CD4-positive, alpha-beta T cell treated with Interleukin-10 for 1 hour (primary cell): ENCODE measurements at places on chromosomes 4 and X.
A peak's percentile ranks its signal among the peaks of the same experiment; 100 is the strongest.

- no peak for DNase-seq
Observed at GRCh38 chr4:73844345-73844744, 7.9 kb downstream of the CXCL6 start.

DNA sequence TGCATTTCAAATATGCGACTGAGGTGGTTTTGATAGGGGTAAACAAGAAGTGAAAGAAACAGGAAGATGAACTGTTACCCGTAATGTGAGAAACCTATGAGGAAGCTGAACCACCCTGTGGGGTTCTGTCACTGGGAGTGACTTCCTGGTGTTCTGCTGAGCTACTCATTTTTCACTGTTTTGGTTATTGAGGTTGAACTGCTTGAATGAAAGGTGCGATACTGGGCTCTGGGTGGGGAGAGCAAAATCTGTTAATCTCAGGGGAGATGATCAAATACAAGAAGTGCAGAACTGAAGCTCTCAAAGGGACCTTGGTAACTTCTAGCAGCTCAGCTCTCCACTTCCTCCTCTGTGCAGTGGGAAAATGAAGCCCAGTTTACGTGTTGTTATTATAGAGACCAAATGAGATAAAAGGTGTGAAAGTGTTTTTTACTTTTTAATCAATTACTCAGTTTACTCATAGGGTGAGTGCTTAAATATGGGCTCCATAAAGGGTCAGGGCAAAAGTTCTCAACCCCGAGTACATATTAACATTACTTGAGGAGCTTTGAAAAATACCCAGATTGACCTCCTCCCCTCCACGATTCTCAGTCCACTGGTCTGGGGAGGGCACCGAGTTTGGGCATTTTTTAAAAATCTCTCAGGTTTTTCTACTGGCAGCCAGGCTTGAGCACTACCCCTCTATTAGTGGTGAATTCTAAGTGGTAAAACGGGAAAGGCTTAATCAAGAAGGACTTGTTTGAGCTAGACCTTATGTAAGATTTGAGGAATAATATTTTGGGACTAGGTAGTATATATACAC, 66.7 kb downstream of the COQ2 start:
- peak; percentile 87 for DNase-seq

DNA sequence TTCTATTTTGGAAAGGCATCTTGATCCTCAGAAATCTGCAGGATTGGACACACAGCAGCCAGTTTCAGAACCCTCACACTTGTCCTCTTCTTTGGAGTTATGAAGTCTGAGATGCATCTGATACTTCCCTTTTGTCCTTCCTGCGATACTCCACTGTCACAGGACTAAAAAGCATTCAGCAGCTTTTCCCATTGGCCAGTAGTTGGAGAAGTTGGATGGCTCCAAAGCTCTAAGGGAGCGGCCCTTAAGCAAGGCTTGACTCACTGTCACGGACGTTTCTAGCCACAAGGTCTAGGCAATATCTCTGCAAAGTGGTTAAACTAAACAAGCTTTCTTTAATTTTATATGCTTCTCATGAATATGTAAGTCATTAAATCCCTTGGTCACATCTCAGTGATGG, 417.0 kb downstream of the AFF2 start:
- DNase-seq: no peak

DNA sequence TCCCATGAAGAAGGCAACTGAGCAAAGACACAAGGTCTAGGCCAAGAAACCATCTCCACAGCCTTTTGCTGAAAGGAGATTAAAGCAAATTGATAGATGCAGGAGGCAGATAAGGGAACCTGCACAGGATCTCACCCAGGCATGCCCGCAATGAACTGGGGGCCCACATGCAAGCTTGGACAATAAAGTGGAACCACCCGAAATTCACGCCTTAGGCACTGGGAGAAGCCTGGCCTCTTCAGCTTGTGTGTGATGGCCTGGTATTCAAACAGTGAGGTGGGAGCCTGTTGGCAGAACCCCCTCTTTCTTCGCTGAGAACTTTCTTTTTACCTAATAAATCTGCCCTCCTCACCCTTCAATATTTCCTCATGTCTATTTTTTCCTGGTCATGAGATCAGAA, 213.2 kb downstream of the NR3C2 start:
- DNase-seq: no peak

- DNase-seq: no peak
Observed at GRCh38 chr4:79294064-79294463, 31.8 kb downstream of the NAA11 start.

DNA sequence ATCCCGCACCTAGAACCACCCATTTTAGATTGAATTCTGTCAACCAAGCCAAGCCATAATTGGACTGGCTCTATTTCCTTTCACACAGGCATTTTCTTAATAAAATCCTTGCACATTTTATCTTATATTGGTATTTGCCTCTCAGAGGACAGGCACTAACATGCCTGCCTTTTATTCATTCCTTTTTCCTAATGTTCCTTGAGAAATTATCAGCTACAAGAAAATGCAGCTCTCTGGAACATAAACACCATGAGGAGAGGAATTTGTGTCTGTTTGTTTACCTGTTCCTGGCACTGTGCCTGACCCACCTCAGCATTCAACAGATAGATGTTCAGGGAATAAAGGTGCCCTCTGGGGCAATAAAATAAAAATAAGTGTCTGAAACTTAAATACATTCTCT, 116.2 kb downstream of the PDHA2 start:
- DNase-seq: no peak

DNA sequence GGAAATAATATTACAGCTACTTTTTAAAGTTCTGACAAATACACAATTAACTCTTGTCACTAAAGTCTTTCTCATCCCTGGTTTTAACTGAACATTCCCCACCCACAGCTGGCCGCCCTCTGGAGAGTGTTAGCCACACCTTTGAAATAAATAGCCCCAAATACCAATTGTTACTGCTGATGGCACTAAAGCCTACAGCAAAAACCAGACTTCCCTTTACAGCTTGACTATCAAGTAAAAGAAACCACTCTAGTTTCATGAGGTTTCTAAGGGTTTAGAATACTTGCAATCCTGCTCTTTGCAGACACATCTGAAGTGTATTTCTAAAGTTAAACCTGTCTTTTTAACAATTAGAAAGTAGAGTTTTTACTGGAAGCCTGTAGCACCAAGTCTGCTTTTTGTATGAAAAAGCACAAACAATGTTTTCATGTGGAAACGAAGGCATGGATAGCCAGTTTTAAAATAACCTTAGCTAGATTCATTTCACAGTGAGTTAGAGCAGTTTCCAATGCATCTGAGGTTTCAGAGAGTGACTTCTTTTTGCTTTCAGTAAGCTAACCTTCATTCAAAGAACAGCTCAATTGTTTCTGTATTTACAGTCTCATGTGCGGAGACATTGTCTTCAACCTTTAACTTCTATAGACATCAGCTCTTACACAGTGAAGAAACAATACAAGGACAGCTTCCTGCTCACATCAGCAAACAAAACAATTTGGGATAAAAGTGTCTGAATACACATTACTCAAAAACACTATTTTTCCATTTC, 164.8 kb upstream of the VEGFC start:
- no peak for DNase-seq

GRCh38 chrX:119784747-119785446, 6.5 kb downstream of the RPL39 start:
- DNase-seq: peak; percentile 60

GRCh38 chrX:133676344-133677122, 261.2 kb upstream of the GPC4 start:
- no peak for DNase-seq

DNA sequence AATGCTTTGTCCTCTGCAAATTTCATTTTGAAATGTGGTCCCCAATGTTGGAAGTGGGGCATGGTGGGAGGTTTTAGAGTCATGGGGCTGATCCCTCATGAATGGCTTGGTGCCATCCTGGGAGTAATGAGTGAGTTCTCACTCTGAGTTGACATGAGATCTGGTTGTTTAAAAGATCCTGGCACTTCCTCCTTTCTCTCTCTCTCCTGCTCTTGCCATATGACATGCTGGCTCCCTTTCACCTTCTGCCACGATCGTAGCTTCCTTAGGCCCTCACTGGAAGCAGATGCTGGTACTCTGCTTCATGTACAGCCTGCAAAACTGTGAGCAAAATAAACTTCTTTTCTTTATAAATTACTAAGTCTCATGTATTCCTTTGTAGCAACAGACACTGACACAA, 262.0 kb downstream of the IL15 start:
- no peak for DNase-seq

DNA sequence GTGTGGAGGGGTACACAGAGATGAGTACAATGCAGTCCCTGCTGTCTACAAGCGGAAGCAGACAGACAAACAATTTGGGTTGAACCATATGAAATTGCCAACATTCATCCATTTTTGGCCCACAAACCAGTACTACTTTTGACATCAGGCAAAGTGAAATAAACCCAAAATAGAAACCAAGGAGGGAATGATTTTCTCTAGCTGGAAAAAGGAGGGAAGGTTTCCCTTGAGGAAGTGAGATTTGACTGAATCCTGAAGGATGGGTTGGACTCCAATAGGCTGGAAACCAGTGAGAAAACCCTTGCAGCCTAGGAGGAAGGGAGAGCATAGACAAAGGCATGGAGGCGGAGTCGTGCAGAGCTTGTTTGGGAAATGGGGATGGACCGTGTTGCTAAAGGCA, 63.5 kb upstream of the PJA1 start:
- DNase-seq: no peak

DNA sequence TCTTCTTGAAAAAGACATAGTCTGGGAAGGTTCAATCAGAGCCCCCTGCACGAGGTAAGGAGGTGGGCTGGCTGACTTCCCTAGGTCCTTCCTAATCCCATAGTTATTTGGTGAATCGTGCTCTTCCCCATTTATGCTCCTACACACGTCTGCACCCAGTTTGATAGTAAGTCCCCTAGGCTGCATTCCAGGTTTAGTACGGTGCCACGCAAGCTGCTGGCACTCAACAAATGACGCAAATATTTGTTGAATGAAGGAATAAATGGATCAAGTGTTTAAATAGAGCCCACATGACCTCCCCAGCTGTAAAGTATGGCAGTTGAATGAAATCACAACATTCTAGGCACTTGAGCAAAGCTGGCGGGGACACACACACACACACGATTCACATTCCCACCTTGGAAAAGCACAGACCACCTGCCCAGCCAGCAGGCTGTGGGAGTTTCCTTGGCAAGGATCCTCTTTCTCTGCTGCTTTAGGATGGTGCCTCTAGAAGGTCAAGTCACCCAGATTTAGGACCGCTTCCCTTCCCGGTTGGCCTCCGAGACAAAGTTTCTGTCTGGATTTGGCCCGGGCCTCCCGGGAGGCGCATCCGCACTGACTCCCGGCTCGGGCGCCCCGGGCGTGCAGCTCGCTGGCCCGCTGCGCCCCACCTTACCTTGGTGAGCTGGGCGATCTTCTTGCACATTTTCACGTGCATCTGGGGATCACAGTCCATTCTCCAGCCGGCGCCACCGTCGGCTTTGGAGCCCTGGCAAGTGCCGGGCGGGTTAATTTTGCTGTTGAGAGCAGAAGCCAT, 721 bp downstream of the FAM184B start:
- no peak for DNase-seq

DNA sequence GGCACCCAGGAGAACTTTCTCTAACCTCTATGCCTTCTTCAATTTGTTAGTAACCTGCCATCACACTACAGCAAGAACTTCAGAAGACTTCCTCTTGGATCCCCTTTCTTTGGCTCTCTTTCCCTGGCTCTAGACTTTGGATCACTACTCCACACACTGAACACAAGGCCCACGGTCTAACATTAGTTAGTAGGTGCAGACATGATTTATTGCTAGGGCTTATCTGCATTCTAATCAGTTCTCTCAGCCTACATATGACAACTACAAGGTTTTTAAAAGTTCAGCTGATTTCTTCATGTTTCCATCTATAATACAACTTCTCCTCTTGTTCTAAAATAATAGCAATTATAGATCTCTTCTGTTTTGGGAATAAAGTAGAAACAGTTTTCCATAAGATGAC, 209.1 kb upstream of the ANXA10 start:
- DNase-seq: no peak

DNA sequence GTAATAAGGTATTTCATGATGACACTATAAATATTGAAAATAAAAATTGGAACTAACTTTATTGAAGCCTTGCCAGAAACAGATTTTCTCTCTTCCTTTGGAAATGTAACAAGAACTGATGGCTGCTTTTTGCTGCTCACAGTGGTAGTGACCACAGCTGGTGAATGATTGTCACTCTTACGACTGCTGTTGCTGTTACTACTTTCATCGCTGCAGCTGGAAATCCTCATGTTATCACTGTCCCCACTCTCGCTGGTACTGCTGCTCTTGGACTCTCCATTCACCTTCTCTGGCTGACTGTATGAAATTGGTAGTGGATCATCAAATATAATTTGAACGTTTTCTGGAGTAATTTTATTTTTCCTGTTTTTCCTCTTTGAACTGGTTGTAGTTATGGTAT, 28.5 kb upstream of the COX18 start:
- DNase-seq: no peak

DNA sequence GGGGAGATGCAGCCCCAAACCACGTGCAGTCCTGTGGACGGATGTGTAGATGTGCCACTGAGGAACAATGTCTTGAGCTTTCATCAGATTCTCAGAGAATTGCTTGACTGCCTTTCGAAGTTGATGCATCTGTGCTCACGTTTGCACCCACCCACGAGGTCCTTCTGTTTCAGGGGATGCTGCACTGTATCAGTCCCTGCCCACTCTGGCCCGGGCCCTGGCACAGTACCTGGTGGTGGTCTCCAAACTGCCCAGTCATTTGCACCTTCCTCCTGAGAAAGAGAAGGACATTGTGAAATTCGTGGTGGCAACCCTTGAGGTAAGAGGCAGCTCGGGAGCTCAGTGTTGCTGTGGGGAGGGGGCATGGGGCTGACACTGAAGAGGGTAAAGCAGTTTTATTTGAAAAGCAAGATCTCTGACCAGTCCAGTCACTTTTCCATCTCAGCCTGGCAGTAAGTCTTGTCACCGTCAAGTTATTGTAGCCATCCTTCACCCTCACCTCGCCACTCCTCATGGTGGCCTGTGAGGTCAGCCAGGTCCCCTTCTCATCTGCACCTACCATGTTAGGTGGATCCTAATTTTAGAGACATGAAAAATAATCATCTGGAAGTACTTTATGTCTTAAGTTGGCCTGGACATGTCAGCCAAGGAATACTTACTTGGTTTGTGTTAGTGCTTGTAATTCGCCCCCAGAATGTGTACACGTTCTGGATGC, 36.4 kb upstream of the MSANTD1 start:
- no peak for DNase-seq

DNA sequence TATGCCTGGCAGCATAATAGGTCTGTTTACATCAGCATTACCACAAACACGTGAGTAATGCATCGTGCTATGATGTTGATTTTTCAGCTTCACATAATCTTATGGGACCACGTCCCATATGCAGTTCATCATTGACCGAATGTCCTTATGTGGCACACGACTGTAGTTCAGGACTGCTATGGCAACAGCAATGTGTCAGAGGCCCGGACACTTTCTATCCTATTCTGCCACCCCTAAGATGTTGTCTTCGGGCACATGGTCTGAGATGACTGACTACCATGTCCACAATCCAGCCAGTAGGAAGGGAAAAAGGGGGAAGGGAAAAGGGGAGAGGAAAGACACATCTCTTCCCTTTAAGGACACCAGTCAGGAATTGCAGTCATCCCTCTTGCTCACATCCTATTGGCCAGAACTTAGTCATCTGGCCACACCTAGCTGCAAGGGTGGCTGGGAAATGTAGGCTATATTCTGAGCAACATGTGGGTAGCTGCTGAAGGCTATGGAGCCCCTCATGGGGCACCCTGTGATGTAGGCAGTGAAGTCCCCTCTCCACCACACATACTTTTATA, 196.0 kb upstream of the RBPJ start:
- DNase-seq: no peak
